ENCODE measurements at places on chromosomes 3 and 15.

DNA sequence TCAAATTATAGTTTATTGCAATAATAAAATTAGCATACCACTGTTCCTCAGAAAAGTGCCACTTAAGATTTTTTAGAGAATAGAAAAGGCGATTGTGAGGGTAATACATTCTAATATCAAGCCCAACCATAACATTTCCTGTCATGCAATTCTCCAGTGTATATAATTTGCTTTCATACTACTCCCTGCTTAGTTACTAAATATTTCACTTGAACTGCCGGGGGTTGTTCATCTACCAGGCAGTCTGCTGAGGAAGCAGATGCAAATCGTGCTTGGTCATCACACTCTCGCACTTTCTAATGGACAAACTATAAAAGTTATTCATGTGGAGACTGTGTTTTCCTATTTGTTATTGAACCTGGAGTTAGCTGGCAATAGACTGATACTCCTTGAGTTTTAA, 645.6 kb upstream of the CBLB start:
- DNase-seq = no peak

- DNase-seq = no peak
Observed at GRCh38 chr3:15455756-15456155, 28.4 kb downstream of the EAF1 start.

- no peak for DNase-seq
Observed at GRCh38 chr3:64382153-64382552, 156.9 kb upstream of the PRICKLE2 start.

DNA sequence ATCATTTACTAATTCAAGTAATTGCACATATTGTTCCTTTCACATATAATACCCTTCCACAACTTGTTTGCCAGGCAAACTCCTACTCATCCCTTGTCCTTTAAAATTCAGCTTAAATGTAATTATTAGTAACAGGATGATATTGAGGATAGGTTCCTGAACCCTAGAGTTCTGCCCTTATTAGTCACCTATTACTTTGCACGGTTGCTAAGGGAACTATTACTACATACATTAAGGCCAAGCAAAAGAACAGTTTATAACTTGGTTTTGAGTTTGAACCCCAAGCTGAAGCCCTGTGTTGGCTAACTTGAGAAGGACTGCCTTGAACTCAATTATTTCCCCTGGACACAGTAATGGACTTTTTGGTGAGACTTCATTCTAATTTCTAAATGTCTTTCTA, 529.7 kb downstream of the IGSF11 start:
- DNase-seq = no peak

GRCh38 chr15:50024281-50024680, 94.8 kb downstream of the ATP8B4 start:
- no peak for DNase-seq

DNA sequence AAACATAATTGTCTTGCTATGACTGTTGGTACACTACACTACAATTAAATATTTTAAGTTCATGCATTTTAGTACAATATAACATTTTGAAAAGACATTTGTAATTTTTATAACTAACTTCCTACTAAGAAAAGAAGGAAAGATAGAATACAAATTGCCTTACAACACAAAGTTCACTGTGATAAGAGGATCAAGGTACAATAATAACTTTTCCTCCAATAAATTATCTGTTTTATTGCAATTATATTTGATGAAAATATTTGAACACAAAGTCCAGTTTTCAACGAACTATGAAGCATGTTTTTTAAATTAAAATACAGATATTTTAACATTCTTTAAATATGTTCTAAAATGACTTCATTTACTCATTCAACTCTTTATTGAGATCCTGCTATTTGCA, 33.1 kb upstream of the SI start:
- no peak for DNase-seq

DNA sequence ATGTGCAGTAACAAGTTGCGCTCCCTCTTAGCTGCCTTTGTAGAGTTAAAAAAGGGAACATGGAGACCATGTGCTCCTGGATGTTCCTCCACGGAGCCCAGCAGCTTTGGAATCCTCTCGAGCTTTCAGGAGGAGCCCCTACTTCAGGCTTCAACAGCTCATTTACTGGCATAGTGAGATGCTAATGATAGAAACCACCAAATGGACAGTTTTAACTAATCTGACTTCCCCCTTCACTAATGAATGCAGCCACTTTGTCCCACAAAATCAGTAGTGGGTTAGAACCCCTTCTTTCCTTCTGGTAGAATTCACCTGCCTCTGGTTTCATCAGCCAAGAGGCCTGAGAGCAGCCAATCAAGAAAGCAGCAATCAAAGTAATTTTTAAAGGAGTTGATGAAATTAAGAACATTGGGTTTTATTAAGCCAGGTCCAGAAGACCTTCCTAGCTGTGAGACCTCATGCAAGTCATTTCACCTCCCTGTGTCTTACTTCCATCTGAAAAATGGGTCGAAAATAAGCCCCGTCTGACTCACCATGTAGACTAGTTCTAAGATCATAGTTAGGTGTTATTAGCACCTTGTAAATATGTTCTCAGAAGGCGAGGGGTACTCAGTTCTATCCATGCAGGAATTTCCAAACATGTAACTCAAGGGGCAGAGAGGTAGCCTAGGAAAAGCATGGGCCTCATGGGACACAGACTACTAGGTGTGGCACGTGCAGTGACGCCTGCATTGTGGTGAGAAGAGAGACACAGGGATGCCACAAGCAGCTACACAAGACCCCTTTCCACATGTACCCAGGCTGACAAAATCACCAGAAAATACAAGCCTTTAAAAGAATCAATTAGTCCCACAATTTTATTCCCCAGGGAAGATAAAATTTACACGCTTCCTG, 179.7 kb upstream of the LPP start:
- no peak for DNase-seq
